ENCODE measurements at places on chromosomes 7 and 10. TPM values are rescaled to one million over a fixed set of nuclear protein-coding genes. Genes with fewer than 3 reads are reported as not detected.

DNA sequence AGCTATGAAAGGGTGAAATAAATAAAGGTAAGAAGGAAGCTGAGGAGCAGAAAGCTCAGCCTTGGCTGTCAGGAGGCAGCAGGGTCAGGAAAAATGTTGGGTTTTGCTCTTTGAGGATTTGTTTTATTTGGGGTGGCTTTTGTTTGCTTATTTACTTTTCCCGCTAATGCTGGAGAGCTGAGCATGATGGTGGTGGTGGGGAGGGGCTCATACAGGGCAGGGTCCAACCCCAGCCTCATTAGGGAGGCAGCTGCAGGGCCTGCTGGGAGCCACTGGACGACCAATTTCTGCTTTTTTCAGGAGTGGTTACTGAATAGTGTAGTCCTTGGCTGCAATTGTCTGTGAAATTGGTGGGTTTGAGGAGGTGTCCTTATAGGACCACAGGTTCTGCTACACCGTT, 36.3 kb downstream of the CCM2 start:
- no peak for DNase-seq

GRCh38 chr7:43666938-43667337, 62.4 kb downstream of the COA1 start:
- no peak for DNase-seq

GRCh38 chr10:11208243-11208642, 190.6 kb downstream of the CELF2 start:
- no peak for DNase-seq

DNA sequence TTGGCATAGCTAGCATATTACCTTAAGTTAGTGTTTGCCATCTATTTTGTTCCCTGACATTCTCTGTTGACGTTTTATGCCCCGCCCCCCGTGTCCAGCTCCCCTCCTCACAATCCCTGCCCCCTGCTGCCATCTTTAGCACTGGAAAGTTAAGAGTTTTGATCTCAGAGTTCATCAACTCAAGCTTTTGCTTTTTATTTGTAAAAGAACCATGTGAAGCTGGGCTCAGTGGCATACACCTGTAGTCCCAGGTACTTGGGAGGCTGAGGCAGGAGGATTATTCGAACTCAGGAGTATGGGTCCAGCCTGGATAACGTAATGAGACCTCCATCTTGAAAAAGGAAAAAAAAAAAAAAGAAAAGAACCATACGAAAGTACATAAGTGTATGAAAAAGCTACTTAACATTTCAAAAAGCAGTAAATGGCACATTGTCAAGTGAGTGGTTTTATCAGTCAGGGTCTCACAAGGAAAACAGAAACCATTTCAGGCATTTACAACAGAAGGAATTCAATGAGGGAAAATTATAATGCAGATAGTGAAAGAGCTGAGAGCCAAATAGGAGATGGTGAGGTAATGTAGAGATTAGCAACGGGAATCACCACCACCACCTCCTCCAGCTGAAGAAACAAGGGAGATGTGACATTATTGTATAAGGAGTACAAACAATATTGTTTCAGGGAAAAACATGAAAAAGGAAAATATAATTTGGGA, 64.9 kb downstream of the MCU start:
- DNase-seq: no peak

The ANAPC16 gene
- total RNA-seq: 256 TPM

- no peak for DNase-seq
Measured at GRCh38 chr7:98175260-98175940, 35.8 kb upstream of the BHLHA15 start.

The FAM25G gene
- not detected for total RNA-seq

DNA sequence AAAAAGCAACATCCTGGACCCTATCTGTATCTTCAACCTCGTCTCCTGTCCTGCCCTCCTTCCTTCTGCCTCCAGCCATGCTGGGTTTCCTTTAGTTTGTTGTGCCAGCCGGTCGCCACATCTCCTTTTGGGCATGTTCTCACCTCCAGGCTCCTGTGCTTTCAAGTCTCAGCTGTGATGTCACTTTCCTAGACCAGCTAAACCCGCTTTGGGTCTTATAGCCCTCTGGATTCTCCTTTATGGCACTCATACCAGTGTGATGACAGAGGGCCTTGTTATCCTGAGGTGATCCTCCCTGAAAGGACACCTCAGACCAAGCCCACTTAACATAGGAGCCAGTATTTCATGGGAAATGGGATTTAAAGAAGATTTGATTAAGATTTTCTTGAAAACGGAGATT, 108.6 kb downstream of the EMX2 start:
- no peak for DNase-seq

- no peak for DNase-seq
Measured at GRCh38 chr7:142870566-142871259, 14.8 kb downstream of the TRPV6 start.

The ATP5F1C gene
- 743 TPM for total RNA-seq

DNA sequence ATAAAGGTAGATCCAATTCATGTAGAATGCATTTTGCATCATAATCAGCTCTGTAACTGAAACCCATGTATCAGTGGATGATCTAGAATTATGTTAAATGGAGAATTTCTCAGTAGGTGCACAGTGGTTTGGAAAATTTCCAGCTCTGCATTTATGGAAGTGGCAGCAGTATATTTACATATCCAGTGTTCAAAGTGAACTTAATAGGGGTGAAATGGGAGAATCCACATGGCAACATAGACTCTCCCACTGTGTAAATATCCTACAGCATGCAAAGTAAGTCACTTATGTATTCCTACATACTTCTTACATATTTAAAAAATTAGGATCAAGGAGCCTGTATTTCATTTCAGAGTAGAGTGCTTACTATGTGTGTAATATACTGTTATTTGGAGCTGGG, 35.3 kb downstream of the CDC14C start:
- no peak for DNase-seq

- DNase-seq: no peak
Measured at GRCh38 chr7:128194533-128195282, 46.4 kb upstream of the LEP start.

- no peak for DNase-seq
Measured at GRCh38 chr10:124125305-124126116, 32.1 kb upstream of the CHST15 start.

- DNase-seq: no peak
Measured at GRCh38 chr7:94449151-94449725, 54.5 kb downstream of the COL1A2 start.

- DNase-seq: no peak
Measured at GRCh38 chr7:36276428-36277248, 113.0 kb upstream of the ANLN start.

The NODAL gene
- 0.16 TPM for total RNA-seq

The PIP gene
- total RNA-seq: not detected

DNA sequence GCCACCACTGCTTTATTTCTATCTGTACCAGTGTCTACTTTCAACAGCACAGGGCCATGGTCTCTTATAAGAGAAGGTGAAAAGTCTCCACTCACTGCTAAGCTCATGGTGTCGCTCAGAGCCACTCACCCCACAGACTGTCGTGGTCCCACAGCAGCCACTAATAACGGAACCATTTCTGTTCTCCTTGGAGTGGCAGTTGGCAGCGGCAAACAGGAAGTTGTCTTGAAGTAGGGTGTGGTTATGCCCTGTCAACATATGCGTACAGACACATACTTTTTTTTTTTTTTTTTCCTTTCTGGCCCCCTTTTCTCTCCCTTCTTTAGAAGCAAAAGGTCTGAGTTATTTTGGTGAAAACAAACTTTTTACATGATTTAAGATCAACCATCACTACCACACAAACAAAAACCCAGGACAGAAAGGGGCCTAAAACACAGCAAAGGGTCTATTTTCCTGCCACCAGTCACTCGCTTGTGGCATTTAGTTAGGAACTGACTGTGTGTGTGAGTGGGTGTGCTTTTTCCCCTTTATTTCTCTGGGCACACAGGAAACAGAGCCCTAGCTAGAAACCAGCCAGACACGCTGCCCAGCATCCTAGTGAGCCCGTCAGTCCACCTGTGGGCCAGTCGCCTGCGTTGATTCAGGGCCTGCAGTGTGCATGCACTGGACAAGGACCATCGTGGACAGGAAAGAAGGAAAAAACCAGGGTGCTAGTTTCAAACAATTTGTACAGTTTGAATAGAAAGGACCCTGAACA, 96.7 kb upstream of the EFCAB10 start:
- DNase-seq: no peak

GRCh38 chr7:45585628-45586027, 11.5 kb downstream of the ADCY1 start:
- no peak for DNase-seq

- DNase-seq: peak; percentile 18
Measured at GRCh38 chr7:27739301-27739908, 557 bp upstream of the TAX1BP1 start.

The NSMCE4A gene
- 24.1 TPM for total RNA-seq
